AG08395 (cell line): ENCODE measurements at places on chromosomes 4 and X.

GRCh38 chr4:182804131-182804530, 113.1 kb downstream of the DCTD start:
- DNase-seq, result no peak

- DNase-seq, result peak; percentile 82
These were observed 29.5 kb upstream of the FGFR3 start for GRCh38 chr4:1763550-1764080.

- no peak for DNase-seq
These were observed 20.1 kb downstream of the ACSL1 start for GRCh38 chr4:184805462-184806228.

GRCh38 chrX:120512627-120513026, 43.5 kb upstream of the LAMP2 start:
- no peak for DNase-seq

GRCh38 chr4:26434030-26434639, 56.1 kb downstream of the CCKAR start:
- DNase-seq, result no peak

DNA sequence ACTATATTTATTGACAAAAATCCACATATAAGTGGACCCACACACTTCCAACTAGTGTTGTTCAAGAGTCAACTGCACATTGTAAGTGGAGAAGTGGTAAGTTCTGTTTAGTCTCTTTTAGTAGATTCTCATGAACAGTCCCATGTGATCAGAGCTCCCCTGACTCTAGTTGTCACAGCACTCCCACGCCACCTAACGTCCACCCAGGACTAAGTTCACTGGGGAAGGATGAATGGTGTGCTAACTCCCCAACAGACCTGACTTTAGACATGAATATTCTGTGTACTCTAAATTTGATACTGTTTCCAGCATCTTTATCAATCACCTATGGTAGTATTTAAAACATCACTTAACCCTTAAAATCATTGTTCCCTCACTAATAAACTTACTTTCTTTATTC, 59.8 kb downstream of the PACRGL start:
- DNase-seq, result no peak

DNA sequence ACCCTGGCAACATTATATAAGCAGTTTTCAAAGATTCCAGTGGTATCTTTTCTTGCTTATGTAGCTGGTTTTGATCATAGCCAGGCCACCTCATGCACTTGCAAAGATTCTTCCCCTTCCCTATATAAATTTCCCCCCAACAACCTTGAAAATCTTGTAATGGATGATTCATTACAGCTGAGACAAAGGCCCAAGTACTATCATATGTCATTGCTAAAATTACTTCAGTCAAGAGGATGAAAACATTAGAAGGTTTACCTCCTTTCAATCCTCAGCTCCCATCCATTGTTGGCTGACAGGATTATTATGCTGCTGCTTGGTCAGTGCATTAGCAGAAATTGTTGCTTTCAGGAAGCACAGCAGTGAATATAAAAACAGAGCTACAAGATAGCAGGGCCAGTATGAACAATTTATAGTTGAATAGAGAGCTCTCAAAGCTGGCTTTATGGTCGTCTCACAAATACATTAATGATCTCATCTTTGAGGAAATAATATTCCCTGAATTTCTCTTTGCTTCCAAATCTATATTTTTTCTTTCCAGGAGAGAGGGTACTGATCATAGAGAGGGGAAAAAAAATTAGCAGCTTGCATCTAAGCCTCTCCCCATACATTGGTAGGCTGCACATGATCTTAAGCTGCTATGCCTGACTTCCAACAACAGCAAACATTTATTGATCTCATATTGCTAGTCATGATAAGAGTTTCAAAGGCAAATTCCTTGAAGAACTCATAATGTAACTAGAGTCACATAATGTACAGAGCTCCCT, 7.7 kb upstream of the ARHGEF38 start:
- no peak for DNase-seq

GRCh38 chr4:55795341-55795740, 24.2 kb upstream of the EXOC1L start:
- no peak for DNase-seq

DNA sequence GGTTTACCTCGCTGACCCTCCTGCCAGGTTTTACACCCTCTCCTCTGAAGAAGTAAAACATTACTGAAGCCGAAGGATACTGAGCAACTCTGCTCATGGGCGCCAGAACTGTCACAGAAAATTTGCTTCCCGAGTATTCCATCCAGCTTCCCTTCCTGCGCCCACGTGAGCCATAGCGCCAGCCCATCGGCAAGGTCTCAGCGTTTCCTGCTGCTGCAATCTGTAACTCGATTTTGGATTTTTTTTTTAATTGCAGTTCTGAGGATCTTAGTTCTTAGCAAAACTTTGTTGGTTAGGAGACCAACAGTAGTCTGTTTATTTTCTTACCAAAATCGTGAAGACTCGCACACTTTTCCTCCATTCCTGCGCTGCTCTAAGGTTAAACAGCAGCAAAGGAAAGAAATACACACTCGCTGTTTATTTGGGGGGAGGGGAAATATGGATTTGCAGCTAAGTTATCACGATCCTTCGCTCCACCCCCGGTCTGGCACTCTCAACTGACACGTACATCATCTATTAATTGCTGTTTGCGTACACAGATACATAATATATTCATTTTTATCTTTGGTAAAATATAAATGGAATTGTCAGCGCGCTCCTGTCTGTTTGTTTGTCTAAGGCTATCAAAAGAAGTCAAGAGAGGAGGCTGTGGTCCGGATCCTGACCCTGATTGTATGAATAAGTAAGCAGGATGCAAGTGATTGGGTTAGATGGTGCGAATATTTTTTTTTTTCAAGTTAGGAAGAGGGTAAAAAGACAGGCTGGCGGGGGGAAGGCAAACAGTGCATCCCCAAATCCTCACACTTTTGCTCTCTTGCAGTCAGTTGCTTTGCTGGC, at the start of gene TLL1:
TSS of gene TLL1 (plus strand) at position 777 of the 837 bp plus-strand sequence. CDS start 668 bp downstream, outside the sequence.
- DNase-seq, result no peak
